ENCODE measurements at places on chromosomes 4 and X.

GRCh38 chr4:139470997-139471665, 17.2 kb downstream of the RAB33B start:
- no peak for DNase-seq

GRCh38 chr4:66736606-66737005, 808.7 kb downstream of the CENPC start:
- DNase-seq, result no peak

- DNase-seq, result no peak
These were observed 112.9 kb upstream of the PJA1 start for GRCh38 chrX:69278031-69278687.

DNA sequence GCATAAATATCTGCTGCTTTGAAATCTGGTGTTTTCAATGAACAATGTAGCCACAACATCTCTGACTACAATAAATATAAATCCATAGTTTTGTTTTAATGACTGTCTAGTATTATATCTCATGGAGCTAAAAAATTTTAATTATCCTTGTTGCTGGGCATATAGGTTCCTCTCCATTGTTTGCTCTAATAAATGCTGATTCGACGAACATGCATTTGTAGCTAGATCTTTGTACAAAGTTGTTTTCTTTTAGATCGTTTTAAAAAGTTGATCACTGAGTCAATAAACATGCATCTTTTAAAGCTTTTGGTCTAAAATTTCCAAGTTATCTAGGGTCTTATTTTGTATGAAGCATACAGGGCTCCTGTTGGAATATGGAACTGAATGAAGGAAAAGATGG, 130.5 kb upstream of the GPR101 start:
- DNase-seq, result no peak

DNA sequence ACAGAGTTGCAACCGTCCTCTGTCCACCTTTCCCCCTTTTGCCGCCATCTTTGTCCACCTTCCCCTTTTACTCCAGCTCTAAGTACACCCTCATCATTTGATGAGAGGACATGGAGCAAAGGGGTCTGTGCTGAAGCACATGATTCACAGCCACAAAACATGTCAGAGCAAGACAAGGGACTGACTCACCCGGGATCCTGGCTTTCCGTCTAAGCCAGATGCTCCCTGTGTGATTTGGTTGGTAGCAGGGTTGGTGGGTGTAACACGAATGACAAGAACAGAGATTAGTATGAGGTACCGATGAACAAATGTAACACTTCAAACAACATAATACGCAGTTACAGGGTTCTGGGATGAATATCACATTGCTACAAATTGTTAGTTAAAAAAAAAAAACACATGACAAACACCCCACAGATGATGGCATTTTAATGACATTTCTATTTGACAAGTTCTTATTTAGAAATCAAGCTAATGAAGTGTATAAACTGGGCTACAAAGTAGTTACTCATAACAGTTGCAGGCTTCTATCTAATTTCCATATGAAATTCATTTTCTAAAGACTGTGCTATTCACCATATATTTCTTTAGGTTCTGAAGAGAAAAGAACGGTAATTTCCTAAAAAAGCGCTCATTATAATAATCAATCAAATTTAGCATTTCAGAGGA, 71.4 kb upstream of the ETNPPL start:
- DNase-seq, result no peak

DNA sequence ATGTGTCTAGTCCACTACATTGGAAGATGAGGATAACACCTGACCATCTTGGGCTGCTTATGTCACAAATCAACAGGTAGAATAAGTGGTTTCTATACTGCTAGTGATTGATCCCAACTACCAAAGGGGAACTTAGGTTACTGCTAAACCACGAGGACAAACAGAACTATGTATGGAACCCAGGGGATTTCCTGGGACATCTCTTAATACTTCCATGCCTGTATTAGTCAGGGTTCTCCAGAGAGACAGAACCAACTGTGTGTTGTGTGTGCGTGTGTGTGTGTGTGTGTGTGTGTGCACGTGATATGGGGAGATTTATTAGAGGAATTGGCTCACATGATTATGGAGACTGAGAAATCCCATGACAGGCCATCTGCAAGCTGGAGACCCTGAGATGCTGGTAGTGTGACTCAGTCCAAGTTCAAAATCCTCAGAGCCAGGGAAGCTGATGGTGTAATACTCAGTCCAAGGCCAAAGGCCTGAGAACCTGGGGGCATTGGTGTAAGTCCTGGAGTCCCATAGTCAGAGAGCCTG, 16.2 kb upstream of the AFF1 start:
- DNase-seq, result no peak

DNA sequence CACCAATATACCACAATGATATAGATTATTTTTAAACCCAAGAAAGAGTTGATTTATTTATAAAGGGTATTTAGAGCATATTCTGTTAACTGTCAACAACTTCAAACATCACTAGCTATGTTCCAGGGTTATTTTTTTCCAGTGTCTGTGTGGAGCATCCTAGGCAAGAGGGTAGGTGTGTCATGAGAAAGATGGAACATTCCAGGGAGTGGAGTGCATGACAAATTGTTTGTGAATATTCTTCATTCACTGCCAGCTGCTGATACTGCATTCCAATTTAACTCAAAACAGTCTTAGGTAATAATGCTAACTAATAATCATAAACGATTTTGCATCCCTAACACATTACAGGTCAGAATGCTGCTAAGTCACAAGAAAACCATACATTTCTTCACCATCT, 148.7 kb upstream of the RASGEF1B start:
- no peak for DNase-seq

DNA sequence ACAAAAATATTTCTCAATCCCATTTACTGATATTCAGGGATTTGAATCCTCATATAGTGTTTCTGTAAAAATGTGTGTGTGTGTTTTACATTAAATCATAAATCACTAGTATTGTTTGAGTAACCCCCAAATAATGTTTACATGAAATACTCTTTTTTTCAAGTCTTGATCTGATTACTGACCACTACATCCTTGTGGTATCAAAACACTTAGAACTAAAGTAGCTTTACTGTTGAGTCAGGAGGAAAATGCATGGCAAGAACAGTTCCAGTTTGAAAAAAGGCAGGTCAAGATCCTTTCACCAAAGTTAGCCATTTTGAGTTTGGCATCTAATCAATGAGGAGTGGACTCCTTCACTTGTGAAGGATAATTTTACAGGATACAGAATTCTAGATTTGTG, 3.6 kb upstream of the WDR19 start:
- DNase-seq, result no peak

GRCh38 chr4:86498863-86499166, 95.3 kb upstream of the PTPN13 start:
- DNase-seq, result no peak

DNA sequence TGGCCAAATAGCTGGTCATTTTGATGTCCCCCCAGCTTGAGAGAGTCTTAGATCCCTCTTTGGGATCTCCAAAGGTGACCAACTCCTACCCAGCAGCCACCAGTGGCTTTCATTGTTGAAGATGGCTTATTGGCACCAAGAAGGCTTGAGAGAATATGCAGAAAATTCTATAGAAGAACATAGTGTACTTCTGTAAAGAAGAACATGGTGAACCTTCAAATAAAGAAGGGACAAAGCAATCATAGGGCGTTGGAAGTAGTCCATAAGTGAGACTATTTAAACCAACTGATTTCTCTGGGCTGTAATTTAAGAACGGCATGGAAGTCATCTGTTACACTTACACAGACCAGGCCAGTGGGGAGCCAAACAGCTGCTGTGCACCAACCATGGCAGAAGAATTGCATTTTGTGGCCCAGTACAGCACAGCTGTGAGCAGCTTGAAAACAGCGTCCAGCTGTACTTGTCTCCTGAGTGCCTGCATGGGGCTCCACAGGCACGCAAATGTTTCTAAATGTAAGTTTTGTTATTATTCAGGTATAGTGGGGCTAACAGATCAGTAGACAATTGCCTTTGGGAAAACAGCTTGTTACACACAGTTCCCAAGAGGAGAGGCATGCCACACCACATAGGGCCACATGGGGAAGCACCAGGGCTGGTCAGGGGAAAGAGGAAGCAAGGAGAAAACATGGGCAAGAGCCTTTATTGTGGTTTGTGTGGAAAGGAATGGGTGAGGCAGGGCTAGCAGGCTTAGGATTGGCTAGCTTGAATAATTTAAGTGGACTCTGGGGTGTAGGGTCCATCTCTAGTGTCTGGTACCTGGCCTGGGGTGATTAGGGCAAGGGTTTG, 125.0 kb downstream of the ARHGAP6 start:
- DNase-seq, result no peak

GRCh38 chrX:82695066-82695465, 813.0 kb upstream of the POU3F4 start:
- no peak for DNase-seq

All from activated naive CD4-positive, alpha-beta T cell treated with anti-CD3 and anti-CD28 coated beads, Interleukin-2, amount 50 U/mL, for 72 hours (primary cell).